Activated effector memory CD4-positive, alpha-beta T cell treated with Interleukin-2 at 50 U/mL for 16 hours (primary cell): ENCODE measurements at places on chromosomes 16 and 17.

DNA sequence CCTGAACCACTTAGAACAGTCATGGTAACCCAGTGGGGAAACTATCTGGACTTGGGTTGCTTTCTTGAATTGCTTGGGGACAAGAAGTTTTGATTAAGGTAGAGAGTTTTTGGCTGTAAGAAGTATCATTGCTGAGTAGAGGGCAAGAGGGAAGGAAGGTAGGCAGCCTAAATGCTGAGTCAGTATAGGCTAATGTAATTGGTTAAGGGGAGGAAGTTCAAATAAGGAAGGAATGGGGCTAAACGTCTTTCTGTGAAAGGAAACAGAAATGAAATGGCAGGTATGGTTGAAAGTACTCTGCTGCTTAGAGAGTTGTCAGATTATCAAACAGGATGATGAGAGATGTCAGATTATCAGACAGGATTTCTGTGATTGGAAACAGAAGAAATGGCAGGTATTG is 20.3 kb downstream of the KPNB1 start:
- DNase-seq: no peak

GRCh38 chr17:2862197-2862596 is 66.0 kb downstream of the RAP1GAP2 start:
- DNase-seq: no peak

DNA sequence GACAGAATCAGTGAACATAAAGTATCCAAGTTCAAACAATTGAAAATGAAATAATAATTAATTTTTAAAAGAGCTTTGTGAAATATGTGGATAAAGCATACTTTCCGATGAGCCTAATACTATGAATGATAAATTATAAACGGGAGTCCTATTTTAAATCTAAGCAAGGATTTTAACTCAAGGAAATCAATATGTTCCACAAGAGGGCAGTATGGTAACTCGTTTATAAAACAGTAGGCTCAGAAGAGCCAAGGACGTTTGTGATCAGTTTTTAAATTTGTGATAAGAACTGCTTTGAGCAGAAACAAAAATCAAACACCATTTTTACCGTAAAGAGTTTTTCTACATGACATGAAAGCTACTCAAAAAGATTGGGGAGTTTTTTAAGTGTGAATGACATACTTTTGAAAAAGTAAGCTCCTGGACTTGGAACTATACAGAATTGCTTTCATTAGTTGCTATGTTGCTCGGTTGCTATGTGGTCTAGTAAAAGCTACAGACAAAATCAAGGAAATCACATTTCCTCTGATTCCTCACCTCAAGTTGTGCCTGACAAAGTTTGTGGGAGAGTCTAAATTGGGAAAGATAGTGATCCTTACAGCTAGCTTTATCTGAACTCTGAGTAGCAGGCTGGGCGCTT is 11.8 kb upstream of the TEKT1 start:
- DNase-seq: no peak

GRCh38 chr17:15970500-15970899 is 25.6 kb downstream of the ADORA2B start:
- no peak for DNase-seq

- no peak for DNase-seq
Observed at GRCh38 chr17:79976451-79976850, 59.2 kb downstream of the TBC1D16 start.

DNA sequence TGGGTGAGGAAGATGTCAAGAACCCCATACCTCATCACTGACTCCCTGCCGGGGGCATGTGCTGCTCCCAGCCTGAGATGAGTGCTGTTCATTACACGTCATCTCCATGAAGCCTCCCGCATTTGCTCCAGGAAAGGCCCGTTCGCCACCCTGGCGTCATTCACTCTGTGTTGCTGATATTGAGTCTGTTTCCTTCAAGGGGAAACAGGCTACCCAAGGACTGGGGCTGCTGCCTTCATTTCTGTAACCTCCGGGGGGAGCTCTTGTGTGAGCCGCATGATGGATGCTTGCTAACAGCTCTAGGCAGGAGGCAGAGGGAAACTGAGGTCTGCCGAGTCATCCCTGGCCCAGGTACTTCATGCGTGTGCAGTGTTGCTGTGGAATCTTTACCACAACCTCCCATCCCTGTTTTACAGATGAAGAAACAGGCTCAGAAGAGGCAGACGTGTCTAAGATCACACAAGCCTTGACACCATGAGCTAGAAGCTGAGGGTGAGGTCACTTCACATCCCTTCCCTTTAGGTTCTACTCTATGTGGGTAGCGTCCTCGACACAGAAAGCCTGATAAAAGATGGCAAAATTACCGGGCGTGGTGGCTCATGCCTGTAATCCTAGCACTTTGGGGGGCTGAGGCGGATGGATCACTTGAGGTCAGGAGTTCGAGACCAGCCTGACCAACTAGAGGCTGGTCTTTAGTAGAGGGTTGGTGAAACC is 3.5 kb upstream of the ARMC5 start:
- no peak for DNase-seq

DNA sequence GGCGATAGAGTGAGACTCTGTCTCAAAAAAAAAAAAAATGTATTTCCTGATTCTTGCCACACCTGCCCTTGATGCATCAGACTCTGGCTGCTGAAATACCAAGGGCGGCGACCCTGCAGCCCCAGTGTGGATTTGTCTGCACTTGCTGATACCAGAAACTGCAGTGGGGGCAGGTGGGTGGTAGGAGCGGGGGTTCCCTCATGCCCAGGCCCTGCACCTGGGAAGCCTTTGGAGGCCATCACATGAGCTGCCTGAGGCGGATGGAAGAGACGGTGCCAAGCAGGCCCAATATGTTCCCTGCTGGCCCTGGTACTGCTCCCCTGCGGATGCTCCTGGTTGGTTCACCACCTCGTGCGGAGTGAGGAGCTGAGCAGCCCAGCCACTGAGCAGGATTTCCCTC is 50.6 kb downstream of the MARF1 start:
- peak; percentile 6 for DNase-seq

- no peak for DNase-seq
Observed at GRCh38 chr17:31415004-31415454, 23.6 kb downstream of the RAB11FIP4 start.

DNA sequence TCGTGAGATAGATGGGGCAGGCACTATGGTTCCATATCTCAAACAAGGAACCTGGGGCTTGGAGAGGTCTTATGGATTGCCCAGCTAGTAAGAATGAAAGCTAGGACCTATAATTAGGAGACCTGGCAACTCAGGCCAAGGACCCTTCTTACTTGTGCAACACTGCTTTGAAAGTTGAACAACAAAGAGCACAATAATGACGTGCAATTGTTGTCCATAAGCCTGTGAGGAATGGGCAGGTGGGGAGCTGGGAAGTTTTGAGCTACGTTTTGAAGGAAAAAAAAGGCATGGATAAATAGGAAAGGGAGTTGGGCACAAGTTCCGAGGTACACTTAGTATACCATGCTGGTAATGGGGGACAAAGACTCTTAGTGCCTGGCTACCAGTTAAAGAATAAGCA is 104.3 kb downstream of the HS3ST3B1 start:
- no peak for DNase-seq

GRCh38 chr17:47864791-47865216 is 13.8 kb upstream of the SP6 start:
- DNase-seq: no peak

DNA sequence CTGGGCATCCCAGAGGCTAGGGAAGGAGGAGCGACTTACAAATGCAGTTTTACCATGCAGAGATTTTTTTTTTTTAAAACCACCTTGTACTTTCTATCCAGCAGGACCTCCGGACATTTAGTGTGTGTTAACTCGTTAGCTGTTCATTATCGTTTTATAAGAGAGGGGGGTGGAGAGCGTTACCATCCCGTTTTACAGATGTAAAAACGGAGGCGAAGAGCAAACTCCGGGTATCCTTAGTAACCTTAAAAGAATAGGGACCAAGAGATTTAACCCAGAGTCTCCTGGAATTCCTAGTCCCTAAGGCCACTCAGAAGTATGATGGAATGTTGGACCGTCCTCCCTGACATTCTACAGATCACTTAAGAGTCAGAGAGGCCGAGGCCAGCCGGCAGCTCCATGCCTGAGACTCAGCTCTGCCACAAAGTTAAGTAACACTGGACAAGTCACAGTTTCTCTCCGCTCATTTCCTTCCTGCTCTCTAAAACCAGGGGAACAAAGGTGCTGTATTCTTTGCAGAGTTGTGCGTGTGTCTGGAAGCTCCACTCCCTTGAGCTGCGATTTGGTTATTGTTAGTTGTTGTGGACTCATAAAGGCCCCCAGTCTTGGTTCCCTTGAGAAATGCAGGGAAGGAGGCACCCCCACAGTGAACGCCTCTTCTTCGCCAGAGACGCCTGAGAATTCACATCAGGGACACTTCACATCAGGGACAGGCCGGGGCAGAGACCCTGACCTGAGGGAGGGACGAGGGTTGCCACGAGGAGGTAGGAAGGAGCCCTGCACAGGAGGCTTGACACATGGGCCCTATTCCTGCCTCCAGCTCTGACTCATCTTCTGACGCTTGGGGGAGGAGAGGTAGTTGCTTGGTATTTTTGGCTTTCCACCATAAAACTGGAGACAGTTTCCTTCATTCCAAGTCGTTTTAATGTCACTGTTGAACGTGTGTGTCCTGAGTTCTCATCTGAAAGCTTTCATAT is 1.2 kb downstream of the DUSP14 start:
- no peak for DNase-seq

DNA sequence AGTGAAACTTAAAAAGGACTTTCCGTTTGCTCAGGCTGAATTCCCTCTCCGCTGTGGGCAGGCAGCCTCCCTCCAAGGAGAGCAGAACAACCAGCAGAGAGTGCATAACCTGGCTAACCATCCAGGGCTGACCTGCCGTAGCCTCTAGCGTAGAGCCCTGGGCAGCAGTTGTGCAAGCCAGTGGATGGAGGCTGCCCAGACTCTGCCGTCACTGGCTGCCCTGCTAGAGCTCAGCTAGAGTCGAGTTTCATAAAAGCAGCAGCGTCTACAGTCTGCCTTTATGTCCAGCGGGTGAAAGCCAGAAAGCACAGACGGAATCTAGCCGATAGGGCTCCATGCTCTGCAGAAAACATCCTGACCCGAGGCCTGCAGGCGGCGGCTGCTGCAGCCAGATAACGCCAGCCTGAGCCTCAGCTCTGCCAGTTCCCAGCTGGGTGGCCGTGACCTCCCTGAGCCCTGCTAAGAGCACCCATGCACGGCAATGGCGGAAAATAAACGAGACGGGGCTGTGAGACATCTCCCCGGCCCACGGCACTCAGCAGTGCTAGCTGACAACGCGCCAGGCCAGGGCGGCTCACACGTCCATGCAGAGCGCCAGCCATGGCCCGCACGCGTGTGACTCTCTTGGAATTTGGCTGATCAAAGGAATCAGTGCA is 231.3 kb downstream of the ENGASE start:
- DNase-seq: no peak

DNA sequence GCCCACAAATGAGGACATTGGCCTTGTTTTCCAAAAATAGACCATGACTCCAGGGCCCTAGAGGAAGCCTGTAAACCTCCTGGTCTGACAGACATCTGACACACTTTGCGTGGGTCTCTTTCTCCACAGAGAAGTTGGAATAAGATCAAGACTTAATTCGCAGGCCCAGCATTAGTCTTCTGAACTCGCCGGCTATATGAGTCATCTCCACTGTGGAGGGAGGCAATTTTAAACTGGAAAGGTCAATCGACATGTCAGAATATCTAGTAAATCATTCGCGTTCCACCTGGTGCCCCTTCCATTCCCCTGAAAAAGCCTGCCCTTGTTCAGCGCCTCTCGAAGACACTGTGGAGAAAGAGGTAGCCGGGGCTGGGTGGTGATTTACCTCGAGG is 140.1 kb downstream of the CLEC16A start:
- no peak for DNase-seq

DNA sequence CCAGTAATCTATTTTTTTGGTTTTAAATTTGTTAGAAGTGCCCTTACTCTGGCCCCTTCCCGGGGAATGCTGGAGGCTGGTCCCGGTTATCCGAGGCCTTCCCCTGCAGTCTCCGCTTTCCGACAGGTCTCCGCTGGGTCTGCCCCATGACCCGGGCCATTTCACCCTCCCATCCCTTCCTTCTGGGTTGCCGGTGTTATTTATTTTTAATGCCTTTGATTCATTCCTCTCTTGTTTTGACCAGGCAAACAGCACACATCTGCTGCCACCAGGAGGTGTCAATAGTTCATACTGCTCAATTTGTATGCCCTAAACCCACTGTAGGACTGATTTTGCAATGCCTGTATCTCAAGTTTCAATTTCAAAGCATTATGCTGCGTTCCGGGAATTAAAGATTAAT is 113.2 kb upstream of the IRX5 start:
- no peak for DNase-seq

DNA sequence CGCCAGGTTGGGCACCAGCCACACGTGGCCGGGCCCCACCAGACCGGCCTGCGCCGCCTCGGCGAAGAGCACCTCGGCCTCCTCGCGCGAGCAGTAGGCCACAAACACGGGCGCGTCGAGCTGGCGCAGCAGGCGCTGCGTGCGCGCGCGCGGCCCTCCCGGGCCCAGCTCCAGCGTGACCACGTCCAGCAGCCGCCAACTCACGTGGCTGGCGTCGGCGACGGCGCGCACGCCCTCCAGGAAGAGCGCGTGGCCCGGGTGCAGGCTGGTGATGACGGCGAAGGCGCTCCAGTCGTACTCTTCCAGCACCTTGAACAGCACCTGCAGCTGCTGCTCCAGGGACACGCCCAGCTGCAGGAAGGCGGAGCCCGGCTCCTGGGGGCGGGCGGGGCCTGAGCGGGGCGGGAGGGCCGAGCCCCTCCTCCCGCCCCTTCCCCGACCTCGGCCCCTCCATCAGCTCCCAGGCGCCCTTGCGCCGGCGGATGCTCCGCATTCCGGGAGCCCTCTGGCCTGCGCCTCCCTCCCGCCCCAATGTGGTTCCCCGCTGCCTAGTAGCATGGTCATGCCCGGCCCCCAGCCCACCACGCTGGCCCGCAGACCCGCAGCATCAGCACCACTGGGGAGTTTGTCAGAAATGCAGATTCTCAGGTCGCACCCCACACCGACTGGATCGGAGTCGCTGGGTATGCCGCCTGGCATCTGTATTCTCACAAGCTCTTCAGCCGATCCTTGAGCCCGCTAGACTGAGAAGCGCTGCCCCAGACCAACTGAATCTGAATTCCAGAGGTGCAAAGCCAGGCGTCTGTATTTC is 7.2 kb downstream of the GRIN2C start:
- DNase-seq: peak; percentile 58

DNA sequence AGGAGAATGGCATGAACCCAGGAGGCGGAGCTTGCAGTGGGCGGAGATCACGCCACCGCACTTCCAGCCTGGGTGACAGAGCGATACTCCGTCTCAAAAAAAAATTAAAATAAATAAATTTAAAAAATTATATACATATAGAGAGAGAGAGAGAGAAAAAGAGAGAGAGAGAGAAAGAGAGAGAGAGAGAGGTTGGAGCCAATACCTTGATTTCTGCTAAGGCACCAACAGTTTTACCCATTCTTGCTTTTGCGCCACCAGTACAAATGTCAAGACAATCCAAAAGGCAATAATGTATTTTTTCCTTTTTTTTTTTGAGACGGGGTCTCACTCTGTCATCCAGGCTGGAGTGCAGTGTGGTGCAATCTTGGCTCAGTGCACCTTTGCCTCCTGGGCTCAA is 17.2 kb downstream of the BRIP1 start:
- DNase-seq: no peak
